ENCODE measurements at places on chromosomes 16 and 17. TPM values are rescaled to one million over a fixed set of nuclear protein-coding genes. Genes with fewer than 3 reads are reported as not detected.

Gene ZP2
- 0.05 TPM for total RNA-seq

GRCh38 chr17:68102318-68102758 lies 66.8 kb downstream of the KPNA2 start:
- no peaks in the 10 kb centered on the region for H3K4me1 ChIP-seq
- H3K36me3 ChIP-seq: no peaks in the 10 kb centered on the region
- peaks cover 6% of the 10 kb centered on the region for H3K27me3 ChIP-seq
- DNase-seq: no peak

Gene TMEM98
- 4.6 TPM for total RNA-seq

Gene BAIAP2
- total RNA-seq: 8.4 TPM

Gene SOST
- total RNA-seq: 0.14 TPM

DNA sequence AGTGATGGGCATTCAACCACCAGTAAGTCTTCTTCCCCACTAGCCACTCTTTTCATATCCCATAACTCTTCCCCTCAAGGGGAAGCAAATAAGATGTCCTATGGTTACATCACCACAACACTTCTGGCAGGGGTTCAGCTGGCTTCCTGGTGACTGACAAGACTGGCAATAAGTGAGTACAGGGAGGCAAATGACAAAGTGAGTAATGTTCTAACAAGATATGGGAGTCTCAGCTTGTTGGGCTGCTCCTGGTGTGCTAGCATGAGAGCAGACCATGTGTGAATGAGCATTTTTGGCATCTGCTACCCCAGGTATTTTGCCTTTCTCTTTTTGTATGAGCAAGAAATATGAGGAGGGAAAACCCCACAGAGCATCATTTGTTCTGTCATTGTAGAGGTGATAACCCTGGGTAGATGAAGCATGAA lies 9.9 kb downstream of the TMIGD1 start:
- no peak overlapping the region for H3K27ac ChIP-seq
- H3K4me1 ChIP-seq: no peaks in the 10 kb centered on the region
- no peaks in the 10 kb centered on the region for H3K27me3 ChIP-seq
- no peak overlapping the region for H3K4me3 ChIP-seq

GRCh38 chr16:75238853-75239541 lies 12.4 kb downstream of the BCAR1 start:
- H3K27ac ChIP-seq: no peak overlapping the region
- no peak for DNase-seq
- H3K36me3 ChIP-seq: no peaks in the 10 kb centered on the region

- H3K27me3 ChIP-seq: peaks cover 98% of the 10 kb centered on the region
- H3K27ac ChIP-seq: no peak overlapping the region
- H3K4me1 ChIP-seq: peaks cover 15% of the 10 kb centered on the region
- H3K4me3 ChIP-seq: no peak overlapping the region
These were observed 21.3 kb downstream of the SRCIN1 start for GRCh38 chr17:38584350-38584925.

Gene COL1A1
- 29.5 TPM for total RNA-seq

GRCh38 chr16:56848955-56849689 lies 15.9 kb upstream of the SLC12A3 start:
- DNase-seq: no peak
- no peak overlapping the region for H3K4me3 ChIP-seq
- H3K27me3 ChIP-seq: no peaks in the 10 kb centered on the region
- H3K36me3 ChIP-seq: peaks cover 11% of the 10 kb centered on the region
- H3K4me1 ChIP-seq: peaks cover 57% of the 10 kb centered on the region

DNA sequence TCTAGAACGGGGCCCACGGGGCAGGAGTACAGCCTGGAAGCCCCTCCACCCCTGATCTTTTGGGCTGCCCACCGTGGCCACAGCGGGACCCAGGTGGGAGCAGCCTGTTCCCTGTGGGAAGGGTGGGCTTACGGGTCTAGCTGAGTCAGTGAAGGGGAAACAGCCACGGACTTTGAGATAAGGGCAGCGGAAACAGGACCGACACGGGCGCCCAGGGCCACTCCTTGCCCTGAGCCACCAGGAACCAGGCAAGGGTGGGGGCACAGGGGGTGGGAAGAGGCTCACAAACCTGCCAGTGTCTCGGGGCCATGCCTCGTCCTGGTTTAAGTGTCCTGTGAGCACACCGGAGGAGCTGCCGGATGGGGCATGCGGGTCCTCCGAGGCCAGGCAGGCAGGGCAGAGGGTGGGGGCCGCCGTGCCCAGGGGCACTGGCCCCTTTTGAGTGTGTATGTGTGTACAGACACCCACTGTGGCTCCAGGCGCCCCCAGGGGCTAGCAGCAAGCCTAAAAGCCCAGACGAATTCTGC lies 47.6 kb upstream of the PVALEF start:
- no peak overlapping the region for H3K4me3 ChIP-seq
- DNase-seq: no peak
- no peak overlapping the region for H3K27ac ChIP-seq
- H3K27me3 ChIP-seq: peaks cover 49% of the 10 kb centered on the region
- no peaks in the 10 kb centered on the region for H3K36me3 ChIP-seq
- peaks cover 7% of the 10 kb centered on the region for H3K4me1 ChIP-seq

Gene KRTAP4-4
- total RNA-seq: not detected

DNA sequence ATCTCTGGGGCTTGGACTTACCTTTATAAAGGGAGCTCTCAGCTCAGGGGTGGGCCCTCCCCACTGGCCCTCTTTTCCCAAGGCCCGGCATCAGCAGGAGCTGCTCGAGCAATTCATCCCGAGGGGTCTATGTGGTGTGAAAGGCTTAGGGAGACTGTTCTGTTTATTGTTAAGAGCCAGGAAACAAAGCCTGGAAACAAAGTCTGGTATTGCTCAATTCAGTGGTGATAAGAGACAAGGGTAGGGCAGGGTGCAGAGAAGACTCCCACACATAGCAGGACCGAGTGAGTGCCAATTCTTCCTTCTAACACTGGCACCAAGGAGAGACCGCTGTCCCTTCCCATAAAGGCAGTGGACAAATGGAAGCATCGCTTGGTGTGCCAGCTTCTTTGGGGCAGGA lies 750.7 kb downstream of the KCNJ18 start:
- no peaks in the 10 kb centered on the region for H3K36me3 ChIP-seq
- H3K27ac ChIP-seq: no peak overlapping the region
- DNase-seq: no peak
- no peaks in the 10 kb centered on the region for H3K27me3 ChIP-seq

Gene KRT16
- total RNA-seq: 7.5 TPM

DNA sequence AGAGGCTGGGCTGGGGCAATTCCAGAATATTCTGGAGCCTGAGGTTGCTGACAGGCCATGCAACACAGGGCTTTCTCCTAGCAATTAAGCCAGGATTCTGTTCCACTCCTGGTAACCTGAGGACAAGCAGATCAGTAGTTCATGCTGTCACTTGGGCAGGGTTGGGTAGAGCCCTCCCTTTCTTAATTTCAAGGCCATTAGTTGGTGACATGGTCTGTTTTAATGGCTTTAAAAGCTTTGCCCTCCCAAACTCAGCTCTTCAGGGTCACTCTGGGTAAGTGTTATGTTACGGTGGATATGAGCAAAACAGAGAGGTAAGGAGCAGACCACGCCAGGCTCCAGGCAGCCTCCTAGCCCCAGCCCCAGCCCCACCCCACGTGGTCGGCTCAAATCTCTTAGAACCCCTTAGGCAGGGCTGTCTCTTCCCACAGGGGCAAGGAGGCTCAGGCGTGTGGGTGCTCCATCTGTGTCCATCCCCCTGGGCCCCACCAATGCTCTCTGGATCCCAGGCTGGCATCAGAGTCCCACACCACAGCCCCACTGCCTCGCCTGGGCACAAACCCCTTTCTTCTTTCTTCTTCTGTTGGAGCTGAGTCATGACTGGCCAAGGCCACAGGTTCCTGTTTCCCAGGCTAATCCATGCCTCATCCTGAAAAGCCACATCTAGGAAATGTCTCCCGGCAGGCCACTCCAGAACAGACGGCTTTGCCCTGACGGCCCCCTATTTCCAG lies 27.5 kb downstream of the CEP295NL start:
- H3K4me3 ChIP-seq: no peak overlapping the region
- H3K36me3 ChIP-seq: peaks cover 36% of the 10 kb centered on the region
- H3K27ac ChIP-seq: peak overlapping the region; percentile 86
- no peaks in the 10 kb centered on the region for H3K27me3 ChIP-seq

Gene NKD1
- total RNA-seq: 0.90 TPM

- no peaks in the 10 kb centered on the region for H3K4me1 ChIP-seq
- H3K36me3 ChIP-seq: no peaks in the 10 kb centered on the region
- no peak overlapping the region for H3K27ac ChIP-seq
- H3K4me3 ChIP-seq: no peak overlapping the region
- no peaks in the 10 kb centered on the region for H3K27me3 ChIP-seq
- no peak for DNase-seq
These were observed 87.3 kb downstream of the TMEM100 start for GRCh38 chr17:55635253-55635914.

Gene KRTAP4-5
- not detected for total RNA-seq

DNA sequence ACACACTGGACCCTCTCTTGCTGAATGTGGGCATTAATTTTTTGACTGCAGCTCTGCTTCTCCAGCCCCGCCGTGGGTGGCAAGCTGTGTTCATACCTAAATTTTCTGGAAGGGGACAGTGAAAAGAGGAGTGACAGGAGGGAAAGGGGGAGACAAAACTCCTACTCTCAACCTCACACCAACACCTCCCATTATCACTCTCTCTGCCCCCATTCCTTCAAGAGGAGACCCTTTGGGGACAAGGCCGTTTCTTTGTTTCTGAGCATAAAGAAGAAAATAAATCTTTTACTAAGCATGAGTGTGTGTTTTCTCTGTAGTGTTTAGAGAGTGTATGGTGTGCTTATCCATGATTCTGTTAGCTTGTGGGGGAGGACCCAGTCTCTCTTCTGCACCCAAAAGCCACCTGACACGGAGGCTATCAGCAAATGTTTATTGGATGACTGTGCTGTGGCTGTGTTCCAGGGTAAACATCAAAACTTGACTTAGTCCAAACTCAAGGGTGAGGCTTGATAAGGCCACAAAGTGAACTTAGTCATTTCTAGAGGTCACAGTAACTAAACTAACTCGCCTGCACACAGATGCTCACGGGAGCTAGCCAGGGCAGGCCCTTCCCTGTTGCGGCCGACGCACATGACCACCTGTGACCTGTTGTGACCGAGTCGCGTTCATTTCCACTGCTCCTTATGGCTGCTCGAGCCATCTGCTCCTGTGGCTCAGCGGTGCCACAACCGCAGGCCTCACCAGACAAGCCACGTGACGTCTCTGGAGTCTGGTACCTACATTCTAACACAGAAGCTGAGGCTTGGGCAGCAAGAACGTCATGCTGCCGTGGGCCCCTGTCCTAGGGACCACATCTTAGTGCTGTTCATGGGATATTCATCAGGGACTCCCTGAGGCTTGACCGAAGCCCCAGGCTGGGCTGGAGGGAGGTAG lies 9.8 kb upstream of the MED11 start:
- H3K4me1 ChIP-seq: peaks cover 6% of the 10 kb centered on the region
- no peaks in the 10 kb centered on the region for H3K27me3 ChIP-seq
- no peak overlapping the region for H3K4me3 ChIP-seq
- H3K36me3 ChIP-seq: peaks cover 49% of the 10 kb centered on the region
- no peak for DNase-seq
- H3K27ac ChIP-seq: no peak overlapping the region

DNA sequence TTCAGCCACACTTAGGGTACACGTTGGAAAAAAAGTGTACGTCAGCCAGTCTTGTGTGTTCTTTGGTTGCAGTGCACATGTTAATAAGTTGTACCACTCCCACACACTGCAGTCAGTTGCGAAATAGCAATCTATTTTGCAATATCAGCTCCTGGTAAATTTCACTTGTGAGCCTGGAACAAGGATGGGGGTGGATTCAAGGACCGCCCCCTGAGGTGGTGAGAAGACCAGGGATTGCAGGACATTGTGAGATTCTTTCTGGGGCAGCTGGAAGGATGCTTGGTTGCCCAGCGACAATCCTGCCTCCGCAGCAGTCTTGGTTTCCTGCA lies 78.6 kb upstream of the ZFHX3 start:
- no peaks in the 10 kb centered on the region for H3K27me3 ChIP-seq
- no peak for DNase-seq
- peaks cover 11% of the 10 kb centered on the region for H3K4me1 ChIP-seq
- no peaks in the 10 kb centered on the region for H3K36me3 ChIP-seq
- no peak overlapping the region for H3K27ac ChIP-seq

GRCh38 chr17:63639125-63639524 lies 16.9 kb downstream of the MAP3K3 start:
- H3K4me3 ChIP-seq: no peak overlapping the region
- DNase-seq: no peak
- no peak overlapping the region for H3K27ac ChIP-seq
- H3K4me1 ChIP-seq: no peaks in the 10 kb centered on the region
- peaks cover 18% of the 10 kb centered on the region for H3K36me3 ChIP-seq

DNA sequence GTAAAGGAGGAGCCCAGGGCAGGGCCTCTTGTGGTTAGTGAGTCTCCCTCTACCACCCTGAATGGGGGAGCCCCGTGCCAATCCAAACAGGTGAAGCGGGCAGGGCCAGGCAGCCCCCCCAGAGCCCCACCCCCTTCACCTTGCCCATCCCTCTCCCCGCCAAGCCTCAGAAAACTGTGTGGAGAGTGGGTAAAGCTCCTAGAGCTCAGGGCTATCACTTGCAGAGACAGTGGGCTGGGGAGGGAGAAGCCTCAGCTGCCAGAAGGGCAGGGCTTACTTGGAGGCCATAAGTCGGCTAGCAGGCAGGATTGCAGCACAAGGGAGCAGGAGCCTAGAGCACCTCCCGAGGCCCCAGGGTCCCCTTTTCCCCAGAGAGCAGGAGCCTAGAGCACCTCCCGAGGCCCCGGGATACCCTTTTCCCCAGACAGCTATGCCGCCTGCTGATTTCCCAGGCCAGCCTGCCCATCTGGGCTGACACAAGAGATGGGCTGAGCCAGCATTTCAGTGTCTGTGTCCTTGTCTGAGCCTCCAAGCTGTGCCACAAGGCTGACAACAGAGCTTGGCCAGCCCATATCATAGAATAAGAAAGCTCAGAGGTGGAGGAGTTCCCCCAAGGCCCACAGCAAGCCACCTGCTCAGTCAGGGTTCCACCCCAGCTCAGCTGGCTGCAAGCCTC lies 6.7 kb upstream of the KRT14 start:
- no peak overlapping the region for H3K4me3 ChIP-seq
- peak overlapping the region; percentile 62 for H3K27ac ChIP-seq
- DNase-seq: peak; percentile 2
- no peaks in the 10 kb centered on the region for H3K36me3 ChIP-seq
- H3K27me3 ChIP-seq: no peaks in the 10 kb centered on the region

Gene MT1B
- not detected for total RNA-seq

DNA sequence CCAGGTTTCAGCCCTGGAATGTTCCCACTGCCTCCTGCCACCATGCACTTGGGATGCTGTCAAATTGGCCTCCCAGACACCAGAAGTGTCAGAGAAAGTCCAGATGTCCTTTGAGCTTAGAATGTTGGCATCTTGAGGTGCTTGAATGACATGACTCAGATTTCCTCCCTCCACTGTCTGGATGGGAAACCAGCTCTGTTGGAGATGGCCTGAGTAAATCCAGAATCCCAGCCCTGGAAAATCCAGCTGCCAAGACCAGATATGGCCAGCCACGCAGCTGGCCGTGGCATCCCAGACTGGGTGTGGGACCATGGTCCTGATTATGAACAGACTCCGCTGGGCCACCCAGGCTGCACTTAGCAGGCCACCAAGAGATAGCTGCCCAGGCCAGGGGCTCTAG lies 57.0 kb upstream of the CLEC3A start:
- no peaks in the 10 kb centered on the region for H3K36me3 ChIP-seq
- H3K4me3 ChIP-seq: no peak overlapping the region
- DNase-seq: no peak
- no peaks in the 10 kb centered on the region for H3K27me3 ChIP-seq
- no peak overlapping the region for H3K27ac ChIP-seq

Gene ZG16
- 0.09 TPM for total RNA-seq

Measured in thymus (tissue), 14 donors.